ENCODE measurements at places on chromosomes 7 and 10.

DNA sequence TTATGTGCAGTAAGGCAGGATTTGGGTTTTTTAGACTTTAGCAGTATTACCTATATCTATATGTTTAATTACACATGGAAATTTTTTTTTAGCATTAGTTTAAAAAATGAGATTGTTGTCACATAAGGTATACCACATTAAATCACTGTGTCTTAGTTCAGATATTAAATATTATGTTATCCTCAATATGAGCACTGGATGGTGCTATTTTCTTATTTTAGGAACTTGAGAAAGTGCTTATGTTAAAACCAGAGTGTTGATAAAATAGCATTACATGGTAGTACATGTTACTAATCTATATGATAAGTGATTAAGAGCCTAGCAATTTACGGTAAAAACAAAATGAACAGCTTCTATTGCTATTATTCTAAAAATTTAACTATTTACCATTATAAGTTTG is 28.8 kb downstream of the MIOS start:
- no peak for DNase-seq
- H3K4me1 ChIP-seq = peaks cover 2% of the 10 kb centered on the region
- H3K27me3 ChIP-seq = no peaks in the 10 kb centered on the region
- peaks cover 24% of the 10 kb centered on the region for H3K36me3 ChIP-seq

- H3K27ac ChIP-seq = no peak overlapping the region
- H3K4me1 ChIP-seq = no peaks in the 10 kb centered on the region
- H3K36me3 ChIP-seq = no peaks in the 10 kb centered on the region
- no peaks in the 10 kb centered on the region for H3K27me3 ChIP-seq
Observed at GRCh38 chr10:82668221-82668895, 793.4 kb downstream of the NRG3 start.

DNA sequence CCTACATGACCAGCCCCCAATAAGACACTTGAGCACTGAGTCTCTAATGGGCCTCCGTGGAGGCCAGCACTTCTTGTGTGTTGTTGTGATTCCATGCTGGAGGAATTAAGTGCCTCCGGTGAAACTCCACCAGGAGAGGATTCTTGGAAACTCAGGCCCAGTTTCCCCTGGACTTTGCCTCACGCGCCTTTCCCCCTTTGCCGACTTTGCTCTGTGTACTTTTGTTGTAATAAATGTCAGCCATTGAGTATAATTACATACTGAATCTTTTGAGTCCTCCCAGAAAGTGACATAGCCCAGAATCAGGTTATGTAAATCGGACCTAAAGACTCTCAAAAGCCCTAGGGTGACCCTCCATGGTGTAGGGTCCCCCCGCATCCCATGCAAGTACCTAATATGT is 82.4 kb downstream of the DLG5 start:
- no peaks in the 10 kb centered on the region for H3K27me3 ChIP-seq
- H3K36me3 ChIP-seq = no peaks in the 10 kb centered on the region
- H3K4me1 ChIP-seq = no peaks in the 10 kb centered on the region

GRCh38 chr10:126227762-126228134 is 160.5 kb downstream of the ADAM12 start:
- no peak overlapping the region for H3K27ac ChIP-seq
- H3K36me3 ChIP-seq = no peaks in the 10 kb centered on the region
- peaks cover 2% of the 10 kb centered on the region for H3K4me1 ChIP-seq
- DNase-seq = no peak

Data from memory B cell (primary cell).